Thoracic aorta (tissue), 2 donors: ENCODE measurements at places on chromosomes 2 and 18. TPM values are rescaled to one million over a fixed set of nuclear protein-coding genes. Genes with fewer than 3 reads are reported as not detected.

DNA sequence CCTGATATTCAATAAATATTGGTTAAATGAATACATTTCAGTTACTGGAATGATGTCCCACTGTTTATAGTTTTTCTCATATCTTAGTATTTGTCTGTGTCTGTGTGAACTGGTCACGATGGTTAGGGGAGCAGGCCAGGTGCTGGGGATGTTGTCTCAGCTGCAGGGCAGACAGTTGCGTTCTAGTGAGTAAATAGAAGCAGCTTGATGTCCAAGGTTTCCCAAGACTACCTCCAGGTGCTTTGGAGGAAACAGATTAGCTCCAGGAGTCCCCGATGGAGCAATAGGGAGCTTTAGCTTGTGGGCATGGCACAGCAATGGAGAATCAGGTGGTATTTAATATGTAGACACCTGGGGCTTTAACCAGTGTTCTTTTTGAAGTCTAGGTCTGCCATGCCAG is 75.5 kb downstream of the GULP1 start:
- DNase-seq, result no peak

GRCh38 chr2:145807968-145808367 is 1288.0 kb upstream of the ZEB2 start:
- no peak for DNase-seq

DNA sequence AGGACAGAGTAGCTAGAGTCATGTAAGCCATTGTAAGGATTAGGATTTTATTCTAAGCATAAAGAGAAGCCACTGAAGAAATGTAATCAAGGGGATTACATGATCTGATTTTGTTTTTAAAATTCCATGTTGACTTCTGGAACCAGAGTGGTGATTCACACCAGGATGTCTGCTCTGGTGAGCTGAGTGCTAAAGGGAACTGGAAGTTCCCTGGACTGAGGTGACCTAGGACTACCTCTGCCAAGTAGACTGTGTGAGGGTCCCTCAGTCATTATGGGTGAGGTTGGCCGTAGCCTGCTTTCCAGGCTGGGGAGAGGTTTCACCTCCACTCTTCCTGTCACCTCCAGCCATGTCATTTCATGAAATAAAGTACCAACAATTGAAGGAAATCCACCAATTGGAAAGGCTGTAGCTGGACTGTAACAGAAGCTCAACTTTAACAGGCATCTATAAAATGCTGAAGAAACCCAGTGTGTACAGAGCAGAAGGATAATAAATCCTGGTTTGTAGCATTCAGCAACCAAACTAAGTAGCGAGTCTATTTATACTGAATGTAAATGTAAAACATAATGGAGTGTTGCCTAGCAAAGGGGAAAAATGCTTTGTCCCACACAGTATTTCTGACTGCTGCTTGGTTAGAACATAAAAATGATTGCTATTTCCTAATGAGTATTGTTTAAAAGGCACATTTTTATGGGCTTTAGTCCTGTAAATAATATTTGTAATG is 507.4 kb upstream of the PKDCC start:
- no peak for DNase-seq

DNA sequence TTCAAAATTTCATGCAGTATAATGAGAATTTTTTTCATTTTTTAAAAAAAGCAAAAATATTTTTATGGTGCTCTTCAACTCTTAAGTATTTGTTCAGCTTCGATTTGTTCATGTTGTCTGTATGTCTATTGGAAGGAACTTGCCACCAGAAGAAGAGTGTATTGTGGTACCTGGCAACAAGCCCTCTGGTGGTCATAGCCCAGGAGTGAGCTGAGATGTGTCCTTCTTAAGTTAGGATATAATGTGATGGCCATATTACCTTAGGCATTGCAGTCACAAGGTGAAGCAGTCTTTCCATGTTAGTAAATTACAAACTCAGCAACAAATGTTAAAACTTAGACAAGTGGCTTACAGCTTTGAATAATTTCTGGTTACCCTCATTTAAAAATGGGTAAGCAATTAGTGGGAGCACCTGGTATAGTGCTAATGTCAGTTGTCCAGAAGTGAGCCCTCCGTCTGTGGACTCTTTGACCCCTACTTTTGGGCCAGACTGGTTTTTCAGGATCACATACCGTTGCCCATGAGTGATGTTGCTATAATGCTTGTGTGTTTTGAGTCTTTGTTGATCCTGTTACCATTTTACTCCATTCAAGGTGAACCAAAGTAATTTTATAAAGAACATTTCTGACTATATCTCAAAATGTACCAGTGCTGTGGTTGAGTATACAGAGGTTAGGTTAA is 57.4 kb downstream of the MYO1B start:
- no peak for DNase-seq

- no peak for DNase-seq
Observed at GRCh38 chr2:147628971-147629421, 215.8 kb upstream of the ACVR2A start.

DNA sequence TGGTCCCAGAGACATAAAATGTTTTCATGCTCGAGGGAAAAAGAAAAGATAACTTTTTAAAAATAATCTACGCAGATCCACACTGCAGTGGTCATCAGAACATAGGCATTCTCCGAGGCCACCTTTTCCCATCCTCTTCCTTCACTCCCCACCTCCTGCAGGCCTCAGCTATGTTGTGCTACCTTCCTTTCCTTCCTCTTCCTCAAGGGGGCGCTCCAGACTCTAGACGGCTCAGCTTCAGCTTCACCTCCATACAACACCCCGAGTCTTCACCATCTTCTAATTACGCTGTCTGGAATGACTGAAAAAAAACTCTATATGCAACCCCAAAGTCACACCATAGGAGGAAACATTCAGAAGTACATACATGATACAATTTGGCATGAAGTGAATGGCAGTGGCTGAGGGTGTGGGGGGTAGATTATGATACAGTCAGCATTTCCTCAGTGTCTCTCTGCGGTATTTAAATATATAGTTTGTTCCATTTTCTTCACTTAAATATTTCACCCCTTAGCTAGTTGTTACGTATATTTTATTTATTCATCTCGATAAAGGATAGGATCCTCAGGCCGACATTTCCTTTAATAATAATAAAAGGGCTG is 583.6 kb downstream of the IRS1 start:
- DNase-seq, result no peak

GRCh38 chr2:80242355-80242910 is 62.1 kb downstream of the LRRTM1 start:
- no peak for DNase-seq

GRCh38 chr2:241842067-241842415 is 16.7 kb downstream of the PDCD1 start:
- no peak for DNase-seq

DNA sequence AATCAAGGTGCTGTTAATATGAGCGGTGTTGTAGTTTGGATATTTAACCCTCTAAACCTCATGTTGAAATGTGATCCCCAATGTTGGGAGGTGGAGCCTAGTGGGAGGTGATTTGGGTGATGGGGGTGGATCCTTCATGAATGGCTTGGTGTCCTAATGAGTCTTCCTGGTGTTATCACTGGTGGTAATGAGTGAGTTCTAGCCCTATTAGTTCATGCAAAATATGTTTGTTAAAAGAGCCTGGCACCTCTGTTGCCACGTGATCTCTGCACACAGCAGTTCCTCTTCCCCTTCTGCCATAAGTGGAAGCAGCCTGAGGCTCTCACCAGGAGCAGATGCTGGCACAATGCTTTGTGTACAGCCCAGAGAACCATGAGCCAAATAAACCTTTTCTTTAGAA is 158.4 kb downstream of the FMNL2 start:
- DNase-seq, result no peak

DNA sequence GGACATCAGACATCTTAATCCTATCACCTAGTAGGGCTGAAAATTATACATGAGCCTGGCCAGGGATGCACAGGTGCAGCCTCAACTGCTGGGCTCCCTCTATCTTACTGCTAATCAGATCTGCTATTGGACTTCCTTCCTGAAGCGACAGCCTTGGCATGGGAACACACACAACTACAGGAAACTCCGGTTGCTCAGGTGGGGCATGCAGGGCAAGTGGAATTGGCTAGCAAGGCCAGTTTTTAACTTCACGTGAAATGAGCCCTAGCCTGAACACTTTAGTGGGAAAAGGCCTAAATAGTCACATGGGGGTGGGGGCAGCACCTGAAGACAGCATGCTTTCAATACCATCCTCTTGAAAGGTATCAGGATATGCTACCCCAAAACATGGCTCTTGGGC is 147.9 kb upstream of the NCKAP5 start:
- DNase-seq, result no peak

- DNase-seq, result no peak
Observed at GRCh38 chr2:100066246-100066645, 76.1 kb downstream of the AFF3 start.

DNA sequence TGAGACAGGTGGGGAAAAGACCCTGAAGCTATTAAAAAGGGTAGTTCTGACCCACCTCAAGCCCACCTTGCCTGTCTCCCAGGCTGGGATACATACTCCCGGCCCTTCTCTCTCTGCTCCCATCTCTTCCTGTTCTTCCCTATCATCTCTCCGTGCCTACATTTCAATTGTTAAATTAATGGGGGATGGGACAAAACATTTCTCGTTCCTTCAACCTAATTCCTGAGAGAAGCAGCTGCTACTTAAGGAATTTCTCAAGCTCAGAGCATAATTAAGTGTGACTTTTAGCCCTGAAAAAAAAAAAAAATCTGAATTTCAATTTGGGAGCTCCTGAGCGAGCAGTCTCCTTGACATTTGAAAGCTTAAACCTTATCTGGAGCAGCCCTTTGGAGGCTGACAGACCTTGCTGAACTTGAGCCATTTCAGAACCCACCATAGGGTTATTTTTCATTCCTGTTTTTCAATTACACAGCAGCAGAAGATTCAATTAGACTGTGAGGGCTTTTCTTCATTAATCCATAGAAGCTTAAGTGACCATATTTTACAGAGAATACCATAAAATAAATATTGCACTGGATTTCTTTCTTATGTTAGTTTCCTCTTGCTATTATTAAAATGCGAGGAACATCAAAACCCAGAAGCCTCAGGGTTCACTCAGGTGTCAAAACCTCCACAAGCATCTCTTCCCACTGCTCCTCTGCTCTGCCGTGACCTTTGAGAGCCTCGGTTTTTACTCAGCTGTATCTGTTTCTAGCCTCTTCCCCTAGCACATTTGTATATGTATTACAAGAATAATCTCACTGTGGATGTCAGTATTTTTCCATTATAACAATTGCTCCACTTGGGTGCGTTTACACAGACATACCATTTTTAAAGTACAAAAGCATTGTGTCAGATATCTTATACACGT is 125.7 kb downstream of the B3GNT2 start:
- DNase-seq, result no peak

DNA sequence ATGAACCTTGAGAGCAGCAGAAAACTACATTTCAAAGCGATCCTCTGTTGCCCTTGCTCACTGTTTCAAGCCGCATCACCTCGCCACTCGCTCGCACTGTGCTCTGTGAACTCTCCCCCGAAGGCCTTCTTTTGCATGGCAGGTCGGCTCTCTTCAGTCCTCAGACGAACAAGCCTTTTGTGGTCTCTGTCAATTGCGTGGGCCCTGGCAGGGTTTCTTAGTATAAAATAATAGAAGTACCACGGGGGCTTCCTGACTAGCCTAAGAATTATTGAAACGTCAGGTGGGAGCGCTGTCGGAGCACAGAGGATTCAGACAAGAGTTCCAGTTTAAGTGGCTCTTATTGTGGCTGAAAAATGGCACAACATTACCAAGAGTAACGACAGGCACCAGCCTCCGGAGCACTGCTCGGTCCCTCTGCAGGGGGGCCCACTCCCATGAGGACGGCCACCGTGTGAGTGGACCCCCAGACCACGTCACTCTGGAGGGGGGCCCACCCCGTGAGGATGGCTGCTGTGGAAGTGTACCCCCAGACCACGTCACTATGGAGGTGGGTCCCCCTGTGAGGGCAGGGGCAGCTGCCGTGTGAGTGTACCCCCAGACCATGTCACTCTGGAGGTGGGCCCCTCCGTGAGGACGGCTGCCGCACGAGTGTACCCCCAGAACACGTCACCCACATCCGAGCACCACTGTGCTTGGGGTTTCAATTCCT is 237.7 kb downstream of the HDAC4 start:
- no peak for DNase-seq

- DNase-seq, result no peak
Observed at GRCh38 chr2:11515490-11515981, 18.3 kb upstream of the GREB1 start.

DNA sequence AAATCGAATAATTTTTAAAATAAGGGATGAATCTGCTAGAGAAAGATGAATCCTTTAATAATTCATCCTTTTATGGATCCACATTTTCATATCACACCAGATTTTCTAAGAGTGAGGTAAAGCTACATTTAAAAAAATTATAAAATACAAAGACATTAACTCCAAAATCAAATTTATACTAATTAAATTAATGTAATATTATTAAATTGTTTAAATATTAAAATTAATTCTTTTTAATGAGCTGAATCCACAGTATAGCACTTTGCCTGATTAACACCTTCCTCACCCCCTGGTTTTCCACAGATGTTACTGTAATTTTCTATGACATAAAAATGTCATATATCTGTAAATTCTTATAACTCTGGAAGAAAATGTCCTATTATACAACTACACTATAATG is 26.2 kb downstream of the ZRANB3 start:
- DNase-seq, result no peak

DNA sequence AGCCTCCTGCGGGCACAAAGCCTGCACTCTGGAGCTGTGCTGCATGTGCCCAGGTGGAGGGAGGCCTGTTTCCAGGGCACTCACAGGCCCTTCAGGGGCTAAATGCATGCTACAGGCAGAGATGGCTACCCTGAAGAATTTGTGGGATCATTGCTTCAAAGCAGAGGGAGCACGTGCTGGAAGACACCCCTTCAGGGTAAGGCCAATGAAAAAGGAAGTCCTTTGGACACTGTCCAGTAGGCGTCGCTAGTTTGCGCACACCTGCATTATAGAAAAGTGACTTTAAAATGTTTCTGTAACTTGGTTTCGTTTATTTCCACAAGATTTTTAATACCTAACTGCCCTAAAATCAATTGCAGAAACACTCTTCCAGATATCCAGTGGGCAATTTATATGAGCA is 325.3 kb downstream of the ZNF516 start:
- no peak for DNase-seq

DNA sequence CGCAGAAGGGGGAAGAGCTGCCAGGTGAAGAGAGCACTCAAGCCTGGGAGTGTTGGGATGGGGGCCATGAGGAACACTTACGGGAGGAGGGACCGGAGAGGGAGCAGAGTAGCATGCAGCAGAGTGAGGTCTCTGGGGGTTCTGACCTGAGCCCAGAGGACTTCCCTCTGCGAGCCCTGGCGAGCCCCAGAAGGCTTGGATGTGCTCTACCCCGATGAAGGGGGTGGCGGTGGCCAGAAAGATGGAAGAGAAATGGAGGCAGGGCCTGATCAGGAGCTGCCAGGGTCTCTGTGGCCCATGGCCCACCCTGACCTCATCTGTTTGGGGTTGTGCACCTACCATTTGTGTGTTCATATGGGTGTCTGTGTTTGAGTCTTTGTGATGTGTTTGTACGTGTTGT is 42.0 kb downstream of the CROCC2 start:
- no peak for DNase-seq

DSG3 gene
- total RNA-seq, result not detected

C2orf78 gene
- total RNA-seq, result not detected

PROKR1 gene
- not detected for total RNA-seq

TEX261 gene
- 35.9 TPM for total RNA-seq

TDRD15 gene
- 0.14 TPM for total RNA-seq

FBLN7 gene
- total RNA-seq, result 5.1 TPM

SLC25A52 gene
- total RNA-seq, result not detected

TUBA3E gene
- total RNA-seq, result not detected

SPATA3 gene
- not detected for total RNA-seq
